ENCODE measurements at places on chromosomes 4 and X. TPM values are rescaled to one million over a fixed set of nuclear protein-coding genes. Genes with fewer than 3 reads are reported as not detected.

SSX2 gene
- not detected for total RNA-seq

DNA sequence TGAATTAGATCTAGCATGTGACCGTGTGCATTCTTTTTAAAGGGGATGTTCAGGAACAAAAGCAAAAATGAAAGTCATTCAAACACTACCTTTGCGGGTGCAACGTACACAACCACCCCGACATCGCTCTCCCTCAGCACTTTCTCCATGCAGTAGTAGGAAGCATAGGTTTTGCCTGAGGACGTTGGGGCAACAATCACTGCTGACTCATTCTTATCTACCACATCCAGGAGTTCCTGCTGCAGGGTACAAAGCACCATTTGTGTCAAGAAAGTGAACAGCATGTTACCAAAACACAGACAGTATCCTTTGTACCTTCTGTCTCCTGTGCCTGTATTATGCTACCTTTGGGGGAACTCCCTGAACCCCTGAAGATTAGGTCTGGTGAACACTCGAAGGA lies 58.6 kb downstream of the DDX60L start:
- no peak for DNase-seq

DNA sequence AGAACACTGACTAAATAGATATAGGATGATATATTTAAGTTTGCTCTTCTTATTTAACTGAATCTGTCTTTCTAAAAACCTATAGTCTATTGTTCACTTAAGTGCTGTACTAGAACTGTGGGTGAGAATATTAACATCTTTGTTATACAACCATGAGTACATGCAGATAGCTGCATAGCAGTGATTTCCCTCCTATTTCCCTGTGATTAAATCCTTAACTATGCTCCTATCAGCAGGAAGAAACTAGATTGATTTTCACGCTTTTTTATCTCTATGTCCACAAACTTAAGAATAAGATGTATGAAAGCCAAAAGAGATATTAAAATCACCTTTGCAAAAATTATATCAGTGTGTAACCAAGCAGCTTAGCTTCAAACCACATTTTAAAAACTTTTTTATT lies 11.3 kb upstream of the UGT2A3 start:
- no peak for DNase-seq

DNA sequence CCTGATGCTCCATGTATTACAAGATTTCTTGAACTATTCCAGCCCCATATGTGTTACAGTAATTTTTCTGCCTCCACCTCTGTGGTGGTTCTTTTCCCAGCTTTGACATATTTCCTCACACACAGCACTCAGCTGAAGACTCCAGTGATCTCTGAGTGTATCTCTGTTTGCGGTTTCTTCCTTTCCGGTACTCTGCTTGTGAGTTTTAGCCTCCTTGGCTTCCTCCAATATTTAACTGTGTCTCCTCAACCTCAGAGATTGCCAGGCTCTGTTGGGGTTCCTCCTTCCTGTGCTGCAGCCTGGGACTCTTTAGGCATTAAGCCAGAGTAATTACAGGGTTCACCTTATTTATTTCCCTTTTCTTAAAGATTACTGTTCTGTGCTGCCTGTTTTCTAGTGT lies 73.2 kb downstream of the NFKB1 start:
- no peak for DNase-seq
